NCI-H226 (cell line): ENCODE measurements at places on chromosomes 16 and 17.

GRCh38 chr16:20385844-20386832 is 18.4 kb downstream of the PDILT start:
- DNase-seq = peak; percentile 5

GRCh38 chr16:4324492-4325252 is 8.8 kb downstream of the GLIS2 start:
- DNase-seq = no peak

GRCh38 chr17:36494674-36495073 is 8.2 kb downstream of the ZNHIT3 start:
- DNase-seq = no peak

GRCh38 chr16:8874388-8874787 is 5.6 kb upstream of the CARHSP1 start:
- DNase-seq = no peak

DNA sequence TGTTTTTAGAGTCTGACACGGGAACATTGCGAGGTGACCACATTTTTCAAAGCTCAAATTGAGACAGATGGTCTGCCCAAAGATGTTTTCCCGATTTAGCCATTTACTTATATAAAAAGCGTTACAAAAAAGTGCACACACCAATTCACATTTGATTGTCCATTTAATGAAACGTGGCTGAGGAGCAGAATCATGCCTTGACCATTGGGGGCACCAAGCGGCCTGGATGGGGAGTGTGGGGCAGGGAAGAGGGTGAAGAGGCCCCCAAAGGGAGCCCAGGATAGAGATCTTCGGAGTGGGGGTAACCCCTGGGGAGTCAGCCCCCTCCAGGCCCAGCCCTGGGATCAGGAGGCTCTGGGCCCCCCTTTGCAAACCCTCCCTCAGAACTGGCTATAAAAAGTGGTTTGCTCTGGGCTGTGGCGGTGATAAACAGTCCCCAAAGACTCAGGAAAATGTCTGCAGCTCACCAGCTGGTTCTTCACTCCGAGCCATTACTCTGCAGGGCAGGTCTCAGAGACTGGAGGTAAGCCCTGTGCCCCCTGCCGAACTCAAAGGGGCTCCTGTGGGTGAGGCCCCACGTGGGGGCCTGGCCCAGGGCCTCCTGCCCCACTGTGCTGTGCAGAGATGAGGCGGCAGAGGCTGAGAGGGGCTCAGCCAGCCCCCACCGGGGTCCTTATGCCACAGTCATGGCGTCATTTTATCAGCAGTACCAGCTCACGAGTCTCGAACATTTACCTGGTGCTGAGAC is 105.9 kb upstream of the SEC14L1 start:
- no peak for DNase-seq

DNA sequence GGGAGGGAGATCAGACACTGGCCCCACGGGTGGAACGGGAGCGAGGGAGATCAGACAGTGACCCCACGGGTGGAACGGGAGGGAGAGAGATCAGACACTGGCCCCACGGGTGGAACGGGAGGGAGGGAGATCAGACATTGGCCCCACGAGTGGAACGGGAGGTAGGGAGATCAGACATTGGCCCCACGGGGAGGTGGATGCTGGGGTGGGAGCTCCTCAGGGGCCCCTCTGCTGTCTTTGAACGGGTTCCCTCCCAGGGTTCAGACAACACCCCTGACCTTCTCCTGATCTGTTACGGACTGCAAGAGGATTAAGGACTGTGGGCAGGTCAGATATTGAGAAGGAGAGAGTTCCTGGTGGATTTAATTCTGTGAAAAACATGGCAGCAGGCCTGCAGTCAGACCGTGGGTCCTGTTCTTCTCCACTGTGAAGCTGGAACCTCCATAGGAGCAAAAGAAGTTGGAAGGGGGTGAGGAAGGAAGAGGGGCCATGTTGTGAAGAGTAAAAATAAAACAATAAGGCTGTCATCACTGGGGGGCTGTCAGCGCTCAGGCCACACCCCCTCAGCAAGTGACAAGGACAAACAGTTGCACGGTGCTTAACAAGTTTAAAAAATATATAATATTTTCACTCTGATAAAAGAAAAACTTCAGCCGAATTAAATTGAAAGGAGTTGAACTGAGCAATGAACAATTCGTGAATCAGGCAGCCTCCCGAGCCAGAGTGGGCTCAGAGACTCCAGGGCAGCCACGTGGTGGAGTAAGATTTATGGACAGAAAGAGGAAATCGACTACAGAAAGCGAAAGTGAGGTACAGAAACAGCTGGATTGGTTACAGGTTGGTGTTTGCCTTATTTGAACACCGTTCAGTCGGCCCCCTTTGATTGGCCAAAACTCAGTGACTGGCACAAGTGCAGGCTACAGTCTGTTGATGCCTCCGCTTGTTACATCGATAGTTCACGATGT is 348.7 kb upstream of the TNRC6C start:
- no peak for DNase-seq

DNA sequence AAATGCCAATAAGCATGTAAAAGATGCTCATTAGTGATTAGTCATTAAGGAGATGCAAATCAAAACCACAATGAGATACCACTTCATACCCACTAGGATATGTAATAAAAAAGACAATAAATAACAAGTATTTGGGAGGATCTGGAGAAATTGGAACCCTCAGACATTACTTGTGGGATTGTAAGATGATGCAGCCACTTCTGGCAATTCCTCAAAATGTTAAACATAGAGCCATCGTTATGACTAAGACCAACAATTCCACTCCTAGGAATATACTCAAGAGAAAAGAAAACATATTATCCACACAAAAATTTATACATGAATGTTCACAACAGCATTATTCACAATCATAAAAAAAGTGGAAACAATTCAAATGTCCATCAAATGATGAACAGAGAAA is 336.2 kb upstream of the PMFBP1 start:
- no peak for DNase-seq

DNA sequence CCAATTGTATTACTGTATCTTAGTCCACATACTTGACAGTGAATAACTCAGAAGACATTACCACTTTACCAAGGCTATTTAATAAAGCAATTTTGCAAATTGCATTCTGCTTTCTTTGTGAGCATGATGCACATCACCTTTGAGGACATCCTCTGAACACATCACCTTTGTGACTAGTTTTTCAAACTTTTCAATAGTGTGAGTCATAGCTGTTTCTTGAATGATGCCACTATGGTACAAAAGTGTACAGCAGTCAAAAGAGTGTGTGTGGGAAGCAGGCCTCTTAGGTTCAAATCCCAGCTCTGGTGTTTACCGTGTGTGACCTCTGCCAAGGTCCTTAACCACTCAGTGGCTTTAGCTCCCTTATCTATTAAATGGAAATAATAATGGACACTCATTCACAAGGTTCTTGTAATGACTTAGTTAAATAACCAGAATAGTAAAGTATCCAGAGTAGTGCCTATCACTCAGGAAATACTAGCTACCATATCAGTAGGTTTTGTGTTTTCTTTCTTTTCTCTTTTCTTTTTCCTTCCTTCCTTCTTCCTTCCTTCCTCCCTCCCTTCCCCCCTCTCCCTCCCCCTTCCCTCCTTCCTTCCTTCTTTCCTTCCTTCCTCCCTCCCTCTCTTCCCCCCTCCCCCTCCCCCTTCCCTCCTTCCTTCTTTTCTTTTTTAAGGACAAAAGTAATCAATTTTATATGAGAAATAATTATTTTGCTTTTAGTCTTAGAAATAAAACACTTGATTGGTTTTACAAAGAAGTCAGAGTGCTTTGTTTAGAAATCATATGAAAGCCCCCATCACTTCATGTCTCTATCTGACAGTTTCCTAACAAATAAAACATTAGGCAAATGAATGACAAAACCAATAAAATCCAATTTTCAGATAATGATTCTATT is 178.9 kb downstream of the MYO1D start:
- DNase-seq = no peak

DNA sequence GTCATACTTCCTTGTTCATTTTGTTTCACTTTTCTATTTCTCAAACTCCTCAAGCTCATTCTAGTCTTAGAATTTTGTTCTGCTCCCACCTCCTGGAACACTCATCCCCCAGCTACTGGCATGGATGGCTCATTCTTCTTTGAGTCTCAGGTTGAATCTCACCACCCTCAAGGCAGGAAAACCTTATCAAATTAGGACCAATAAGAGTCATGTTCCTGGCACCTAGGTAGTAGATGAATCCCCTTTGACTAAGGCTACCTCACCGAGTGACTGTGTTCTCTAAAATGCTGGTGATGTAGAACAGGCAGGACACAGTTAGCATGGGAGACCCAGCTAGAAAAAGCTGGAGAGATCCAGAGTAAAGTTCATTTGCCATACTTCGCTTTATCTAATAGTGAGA is 1050.8 kb upstream of the EEF2KMT start:
- peak; percentile 67 for DNase-seq

GRCh38 chr16:86848821-86849220 is 270.5 kb downstream of the FOXL1 start:
- no peak for DNase-seq
